Activated naive CD4-positive, alpha-beta T cell (primary cell): ENCODE measurements at places on chromosomes 2 and 18.

GRCh38 chr2:29117636-29118303 lies 2.6 kb downstream of the CLIP4 start:
- no peak for DNase-seq

GRCh38 chr2:130259594-130259993 lies 61.4 kb upstream of the TUBA3E start:
- DNase-seq = no peak

- no peak for DNase-seq
Measured at GRCh38 chr2:7952046-7952745, 729.7 kb upstream of the ID2 start.

DNA sequence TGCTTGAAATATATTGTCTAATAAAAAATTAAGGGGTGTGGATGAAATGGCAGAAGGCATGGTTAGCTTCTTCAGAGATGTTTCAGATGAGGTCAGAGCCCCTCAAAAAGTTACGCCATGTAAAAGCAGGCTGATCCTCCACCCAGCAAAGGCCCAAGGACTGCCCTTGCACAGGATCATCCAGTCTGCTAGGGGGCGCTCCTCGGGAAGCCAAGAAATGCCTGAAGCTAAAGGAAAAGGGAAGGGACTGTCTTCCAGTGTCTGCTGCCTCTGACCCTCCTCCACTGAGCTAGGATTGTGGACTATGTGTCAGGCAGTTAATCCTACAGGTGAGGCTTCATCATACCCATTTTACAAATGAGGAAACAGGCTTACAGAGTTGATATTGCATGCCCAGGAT lies 33.8 kb upstream of the TEX51 start:
- DNase-seq = no peak

GRCh38 chr2:10647886-10648605 lies 41.7 kb downstream of the NOL10 start:
- no peak for DNase-seq

GRCh38 chr18:37508207-37508606 lies 57.4 kb downstream of the CELF4 start:
- no peak for DNase-seq

DNA sequence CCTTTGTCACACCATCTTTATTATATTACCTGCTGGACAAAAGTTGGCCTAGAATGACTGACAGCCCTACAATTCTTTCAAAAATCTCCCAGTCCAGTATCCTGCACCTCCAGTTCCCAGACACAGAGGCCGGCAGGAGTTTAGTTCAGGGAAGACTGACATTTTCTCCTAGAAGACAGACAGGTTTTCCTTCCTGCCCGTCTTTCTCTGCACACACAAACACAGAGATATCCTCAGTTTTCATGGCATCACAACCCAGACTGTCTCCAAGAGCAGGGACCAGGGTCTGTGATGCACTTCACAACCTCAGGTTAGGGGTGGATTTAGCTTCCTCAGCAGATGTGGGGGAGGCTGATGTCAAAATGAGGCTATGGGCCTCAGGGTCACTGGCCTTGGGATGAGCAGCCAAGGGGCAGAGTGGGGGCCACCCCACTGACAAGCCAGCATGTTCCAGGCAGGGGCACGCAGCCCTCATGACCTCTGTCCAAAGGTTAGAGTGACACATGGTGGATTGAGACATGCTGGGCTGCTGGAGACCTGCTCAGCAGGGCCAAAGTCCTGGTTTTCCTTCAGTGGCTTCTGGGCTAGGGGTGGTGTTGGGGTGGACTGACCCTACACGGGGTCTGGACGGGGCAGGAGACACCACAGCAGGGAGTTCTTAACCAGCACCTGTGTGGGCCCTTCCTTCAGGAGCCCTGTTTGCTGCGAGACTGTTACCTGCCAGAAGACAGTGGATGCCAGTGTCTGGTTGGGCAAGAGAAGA lies 70.5 kb downstream of the SFXN5 start:
- no peak for DNase-seq

- no peak for DNase-seq
Measured at GRCh38 chr18:60413944-60414547, 41.5 kb upstream of the MC4R start.

- DNase-seq = no peak
Measured at GRCh38 chr2:2696733-2697455, 365.8 kb upstream of the MYT1L start.

- DNase-seq = no peak
Measured at GRCh38 chr2:225276207-225276606, 123.3 kb upstream of the NYAP2 start.

- no peak for DNase-seq
Measured at GRCh38 chr18:51617572-51618260, 420.2 kb upstream of the MEX3C start.

- DNase-seq = no peak
Measured at GRCh38 chr18:29361843-29362242, 1184.9 kb upstream of the CDH2 start.

DNA sequence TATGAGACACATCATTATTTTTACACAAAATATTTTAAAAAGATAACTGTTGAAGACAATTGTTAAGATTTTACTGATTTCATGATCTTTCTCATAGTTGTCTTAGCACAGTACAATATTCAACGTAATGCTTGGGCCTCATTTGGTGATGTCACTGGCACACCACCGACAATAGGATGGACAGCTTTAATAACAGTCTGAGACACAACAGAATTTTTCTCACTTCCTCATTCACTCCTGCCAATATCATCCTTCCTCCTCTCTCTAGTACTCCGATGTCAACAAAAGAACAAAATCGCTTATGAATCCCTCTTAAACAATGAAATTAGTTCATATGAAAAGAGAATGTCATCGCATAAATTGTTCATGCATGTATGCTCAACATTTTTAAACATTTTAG lies 461.9 kb upstream of the CDH7 start:
- no peak for DNase-seq

DNA sequence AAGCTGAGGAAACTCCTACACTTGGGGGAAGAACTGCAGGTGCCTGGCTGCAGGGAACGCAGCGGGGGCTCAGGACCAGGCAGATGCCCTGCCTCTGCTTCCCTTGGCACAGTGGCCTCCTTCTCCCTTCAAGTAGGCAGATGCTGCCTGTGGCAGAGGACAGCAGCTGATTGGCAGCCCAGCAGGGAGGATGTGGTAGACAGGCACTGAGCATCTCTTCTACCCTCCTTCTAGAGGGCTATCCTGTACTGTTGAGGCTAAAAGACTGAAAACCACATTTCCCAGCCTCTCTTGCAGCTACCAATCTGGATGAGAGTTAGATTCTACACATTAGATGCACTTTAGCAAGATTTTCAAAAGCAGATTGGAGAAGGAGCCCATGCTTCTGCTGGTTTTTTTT lies 105.7 kb downstream of the MSH2 start:
- DNase-seq = no peak

DNA sequence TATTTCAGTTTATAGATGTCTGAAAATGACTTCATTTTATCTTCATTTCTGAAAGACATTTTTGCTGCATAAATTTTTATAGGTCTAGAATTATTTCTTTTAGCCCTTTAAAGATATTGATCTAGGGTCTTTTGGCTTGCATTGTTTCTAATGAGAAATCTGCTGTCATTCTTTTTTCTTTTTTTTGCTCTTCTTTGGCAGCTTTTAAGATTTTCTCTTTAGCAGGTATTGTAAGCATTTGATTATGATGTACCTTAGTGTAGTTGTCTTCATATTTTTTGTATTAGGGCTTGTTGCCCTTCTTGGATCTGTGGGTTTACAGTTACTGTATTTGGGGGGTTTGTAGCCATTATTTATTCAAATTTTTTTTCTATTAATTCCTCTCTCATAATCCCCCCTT lies 66.0 kb upstream of the IL1R1 start:
- DNase-seq = no peak

GRCh38 chr18:49178736-49179135 lies 228.0 kb upstream of the SMAD7 start:
- DNase-seq = no peak

GRCh38 chr18:55179835-55180234 lies 220.6 kb upstream of the CCDC68 start:
- DNase-seq = no peak

DNA sequence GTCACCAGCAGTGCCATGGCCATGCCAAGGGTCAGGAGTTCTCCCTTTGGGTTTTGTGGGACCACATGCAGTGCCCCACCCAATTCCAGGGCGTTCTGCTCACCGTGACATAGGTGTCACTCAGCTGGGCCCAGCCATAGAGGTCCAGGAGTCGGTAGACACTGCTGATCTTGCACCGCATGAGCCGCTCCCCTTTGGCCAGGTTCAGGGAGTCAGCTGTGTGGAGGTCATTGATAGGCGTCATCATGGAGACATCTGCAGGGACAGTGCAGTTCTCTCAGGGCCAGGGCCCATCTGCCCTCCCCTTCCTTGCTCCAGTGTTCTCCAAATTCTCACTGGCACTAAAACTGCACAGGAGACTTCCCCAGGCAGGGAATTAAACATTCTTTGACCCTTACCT lies 71.9 kb downstream of the ADD2 start:
- DNase-seq = no peak

- no peak for DNase-seq
Measured at GRCh38 chr2:220001751-220002150, 374.3 kb downstream of the SLC4A3 start.

DNA sequence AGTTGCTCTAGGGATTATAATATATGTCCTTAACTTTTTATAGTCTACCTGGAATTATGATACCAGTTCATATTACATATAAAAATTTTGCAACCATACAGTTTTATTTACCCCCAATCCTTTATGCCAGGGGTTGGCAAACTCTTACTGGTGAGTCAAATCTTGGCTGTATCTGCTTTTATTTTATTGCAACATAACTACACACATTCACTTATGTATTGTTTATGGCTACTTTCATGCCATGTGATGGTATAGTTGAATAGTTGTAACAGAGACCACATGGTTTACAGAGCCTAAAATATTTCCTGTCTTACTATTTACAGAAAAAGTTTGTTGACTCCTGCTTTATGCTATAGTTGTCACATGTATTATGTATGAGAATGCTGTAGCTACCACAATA lies 25.8 kb upstream of the DLX2 start:
- DNase-seq = no peak

DNA sequence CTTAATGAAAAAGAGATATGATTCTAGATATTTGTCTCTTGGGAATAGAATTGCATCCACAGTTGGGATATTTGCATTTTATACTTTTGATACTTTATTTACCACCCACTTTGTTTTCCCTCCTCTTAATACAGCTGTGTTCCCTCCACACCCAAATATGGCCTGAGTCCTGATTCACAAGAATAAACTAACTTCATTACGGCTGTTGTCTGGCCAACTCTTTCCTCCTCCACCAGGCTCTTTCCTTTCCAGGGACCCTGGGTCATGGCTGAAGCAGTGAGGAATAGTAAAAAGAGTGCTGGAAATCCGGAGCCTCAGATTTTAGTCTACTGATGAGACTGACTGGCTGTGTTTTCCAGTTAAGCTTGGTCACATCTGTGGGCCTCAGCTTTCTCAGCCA lies 48.4 kb upstream of the STAM2 start:
- no peak for DNase-seq

- no peak for DNase-seq
Measured at GRCh38 chr2:84519332-84519957, 3.1 kb downstream of the DNAH6 start.

GRCh38 chr2:235966396-235966795 lies 201.8 kb downstream of the GBX2 start:
- no peak for DNase-seq

DNA sequence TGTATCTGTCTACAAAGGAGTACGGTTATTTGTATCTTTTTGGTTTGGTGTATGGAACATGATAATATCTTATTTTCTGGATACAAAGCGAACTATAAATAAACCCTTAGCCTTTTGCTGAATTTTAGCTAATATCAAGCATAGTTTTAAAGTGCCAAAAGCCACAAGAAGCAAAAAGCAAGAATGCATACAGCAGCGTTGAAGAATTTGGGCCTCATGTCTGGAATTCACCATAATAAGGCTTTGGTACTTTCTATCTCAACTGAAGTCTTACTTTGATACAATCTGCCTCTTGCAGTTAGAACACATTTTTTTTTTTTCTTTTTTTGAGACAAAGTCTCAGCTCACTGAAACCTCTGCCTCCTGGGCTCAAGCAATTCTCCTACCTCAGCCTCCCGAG lies 151.5 kb downstream of the ERBB4 start:
- no peak for DNase-seq

DNA sequence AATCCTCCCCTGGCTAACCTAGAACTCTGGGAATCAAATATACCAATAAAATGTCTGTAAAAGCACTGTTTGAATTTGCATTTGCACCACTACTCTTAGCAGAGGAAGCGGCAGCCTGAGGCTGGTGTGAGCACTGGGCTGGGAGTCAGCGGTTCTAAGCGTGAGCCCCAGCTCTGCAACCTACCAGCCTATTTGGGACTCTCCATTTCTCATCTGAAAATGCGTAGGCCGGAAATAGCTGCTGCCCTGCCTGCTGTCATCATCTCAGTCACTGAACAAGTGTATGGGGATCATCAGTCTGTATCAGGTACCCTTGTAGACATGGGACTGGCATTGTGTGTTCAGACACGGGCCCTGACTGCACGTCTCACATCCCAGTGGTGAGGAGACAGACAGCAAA lies 194.3 kb downstream of the ANKRD30B start:
- DNase-seq = no peak

GRCh38 chr2:237092920-237093781 lies 7.5 kb downstream of the COPS8 start:
- no peak for DNase-seq

GRCh38 chr2:42569116-42569711 lies 782 bp downstream of the MTA3 start:
- DNase-seq = no peak

GRCh38 chr18:26519114-26519513 lies 29.2 kb downstream of the KCTD1 start:
- DNase-seq = no peak

DNA sequence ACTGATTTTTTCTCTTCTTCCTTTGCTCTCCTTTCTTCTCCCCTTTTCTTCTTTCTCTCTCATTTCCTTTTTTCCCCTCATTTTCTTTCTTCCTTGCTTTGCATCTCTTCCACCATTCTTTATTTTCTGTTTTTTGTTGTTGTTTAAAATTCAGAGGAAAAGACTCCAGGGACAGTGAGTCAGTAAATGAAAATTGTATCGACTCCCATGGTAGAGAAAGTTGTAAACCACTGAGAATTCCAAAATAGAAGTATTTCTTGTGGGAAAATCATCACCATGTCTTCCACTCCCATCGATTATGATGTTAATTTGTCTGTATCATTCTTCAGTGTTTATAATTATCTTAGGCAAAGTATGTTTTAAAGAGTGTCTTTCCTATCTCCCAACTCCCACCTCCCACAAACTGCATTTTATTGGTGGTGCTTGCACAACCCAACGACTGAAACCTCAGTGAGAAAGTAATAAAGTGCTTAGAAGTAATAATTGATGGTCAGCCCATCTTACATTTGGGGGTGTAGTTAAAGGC lies 134.3 kb downstream of the IRS1 start:
- DNase-seq = no peak

DNA sequence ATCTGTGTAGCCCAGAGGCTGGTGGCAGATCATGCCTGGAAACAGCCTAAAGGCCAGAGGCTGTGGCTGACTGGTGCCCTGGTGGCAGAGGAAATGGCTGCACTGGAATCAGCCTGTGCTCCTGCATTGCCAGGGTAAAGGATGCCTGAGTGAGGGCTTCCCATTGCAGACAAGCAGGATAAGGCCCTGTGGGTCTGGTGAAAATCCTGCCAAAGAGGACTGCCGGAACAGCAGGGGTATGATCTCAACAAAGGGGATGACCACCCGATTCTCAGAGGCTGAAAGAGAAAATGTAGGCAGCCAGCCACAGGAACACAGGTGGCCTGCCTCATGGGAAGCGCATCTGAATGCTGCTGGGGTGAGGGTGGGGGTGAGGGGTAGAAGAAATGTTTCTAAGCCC lies 48.2 kb downstream of the FBXO48 start:
- no peak for DNase-seq

GRCh38 chr18:2794159-2794558 lies 52.6 kb upstream of the EMILIN2 start:
- DNase-seq = no peak

- DNase-seq = no peak
Measured at GRCh38 chr2:85723707-85724360, 29.7 kb downstream of the GNLY start.
